ENCODE measurements at places on chromosomes 5 and 9.
A peak's percentile ranks its signal among the peaks of the same experiment; 100 is the strongest.

- peak; percentile 70 for DNase-seq
Measured at GRCh38 chr9:34929506-34930102, 28.5 kb upstream of the PHF24 start.

GRCh38 chr5:102996011-102996575 lies 123.8 kb downstream of the GIN1 start:
- no peak for DNase-seq

DNA sequence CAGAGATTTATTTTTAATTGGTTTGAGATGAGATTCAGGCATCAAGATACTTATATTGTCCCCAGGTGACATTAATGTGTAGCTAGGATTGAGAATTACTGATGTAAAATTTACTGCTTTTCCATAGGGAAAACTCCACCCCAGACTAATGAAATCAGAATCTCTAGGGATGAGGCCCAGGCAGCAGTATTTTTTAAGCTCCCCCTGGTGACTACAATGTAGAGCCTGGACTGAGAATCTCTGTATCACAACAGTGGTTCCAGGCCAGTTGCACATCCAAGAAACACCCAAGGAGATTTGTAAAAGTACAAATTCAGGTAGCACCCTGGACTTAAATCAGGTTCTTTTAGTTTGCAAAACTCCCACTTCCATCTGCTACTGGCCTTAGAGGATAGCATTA lies 185.7 kb downstream of the MARCHF11 start:
- DNase-seq, result no peak

DNA sequence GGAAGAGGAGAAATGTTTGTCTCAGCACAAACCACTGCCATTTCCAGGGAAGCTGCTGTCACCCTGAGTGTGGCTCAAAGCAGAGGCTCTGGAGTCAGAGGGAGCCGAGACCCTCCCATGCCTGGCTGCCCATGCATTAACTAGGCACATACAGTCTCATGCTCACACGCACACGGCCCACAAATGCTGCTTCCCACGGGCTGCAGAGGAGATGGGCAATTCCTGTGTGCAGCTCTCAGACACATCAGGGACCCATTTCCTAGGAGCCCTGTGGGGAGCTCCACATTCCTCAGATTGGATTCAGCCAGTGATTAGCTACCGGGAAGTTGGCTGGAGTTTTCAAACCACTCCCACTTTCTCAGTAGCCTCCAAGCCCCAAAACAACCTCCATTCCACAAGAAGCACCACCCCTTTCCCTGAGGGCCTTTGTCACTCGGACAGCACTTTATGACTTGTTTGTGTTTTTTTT lies 9.1 kb upstream of the PTGES start:
- DNase-seq, result no peak

DNA sequence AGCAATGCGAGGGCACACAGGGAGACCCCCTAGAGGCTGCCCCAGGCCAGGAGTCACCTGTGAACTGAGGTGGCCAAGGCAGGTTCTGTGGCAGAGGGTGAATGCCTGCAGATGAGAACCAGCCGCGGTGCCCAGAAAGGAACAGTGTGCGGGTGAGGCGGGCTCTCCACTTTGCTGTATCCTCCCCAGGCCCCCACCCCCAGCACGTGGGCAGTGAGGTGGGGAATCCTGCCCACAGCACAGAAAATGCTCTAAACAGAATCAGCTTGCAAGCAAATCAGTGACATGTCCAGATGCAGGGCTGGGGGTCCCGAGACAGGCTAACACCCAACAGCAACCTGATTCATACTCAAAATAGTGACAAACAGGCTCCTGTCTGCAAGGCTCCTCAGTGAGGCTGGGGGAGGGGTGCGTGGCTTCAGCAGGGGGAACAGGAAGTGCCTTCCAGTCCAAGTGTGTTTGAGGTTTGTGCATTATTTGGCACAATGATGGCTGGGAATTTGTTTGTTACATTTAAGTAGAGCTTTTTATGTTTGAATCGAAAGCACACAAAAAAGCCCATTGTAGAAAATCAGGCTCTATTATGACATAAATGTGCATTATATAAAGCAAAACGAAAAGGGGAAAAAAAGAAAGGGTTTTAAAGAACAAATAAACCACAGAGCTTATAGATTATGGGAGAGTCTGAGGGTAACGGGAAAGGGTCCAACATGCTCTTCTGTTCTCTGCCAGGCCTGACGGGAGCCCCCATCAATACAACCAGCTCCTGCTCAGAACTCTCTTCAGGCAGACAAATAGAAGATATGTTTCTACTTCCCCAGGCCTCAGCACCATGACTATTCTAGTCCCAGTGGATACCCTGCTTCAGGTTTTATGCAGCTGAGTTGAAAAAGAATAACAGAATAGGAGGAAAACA lies 201.3 kb downstream of the HSD17B3 start:
- DNase-seq, result peak; percentile 1

GRCh38 chr9:95649801-95650213 lies 133.0 kb upstream of the PTCH1 start:
- no peak for DNase-seq

GRCh38 chr5:172133359-172134029 lies 54.5 kb downstream of the STK10 start:
- DNase-seq, result no peak

GRCh38 chr9:91042024-91042423 lies 240.4 kb downstream of the SYK start:
- DNase-seq, result no peak

DNA sequence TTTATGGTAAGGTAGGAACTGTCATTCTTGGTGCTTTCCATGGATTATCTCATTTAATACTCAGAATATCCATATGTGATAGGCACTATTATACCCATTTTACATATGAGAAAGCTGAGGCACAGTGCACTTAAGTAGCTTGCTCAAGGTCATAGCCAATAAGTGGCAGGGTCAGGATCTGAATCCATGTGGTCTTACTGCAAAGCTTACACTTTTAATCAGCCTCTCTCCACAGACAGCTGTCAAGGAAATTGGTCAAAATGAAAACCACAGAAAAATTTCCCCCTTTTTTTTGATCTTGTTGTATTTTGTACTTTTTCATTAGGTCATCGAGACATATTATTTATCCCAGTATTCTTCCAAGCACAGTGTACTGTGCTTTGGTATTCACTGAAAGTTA lies 78.5 kb downstream of the ERCC6L2 start:
- no peak for DNase-seq

DNA sequence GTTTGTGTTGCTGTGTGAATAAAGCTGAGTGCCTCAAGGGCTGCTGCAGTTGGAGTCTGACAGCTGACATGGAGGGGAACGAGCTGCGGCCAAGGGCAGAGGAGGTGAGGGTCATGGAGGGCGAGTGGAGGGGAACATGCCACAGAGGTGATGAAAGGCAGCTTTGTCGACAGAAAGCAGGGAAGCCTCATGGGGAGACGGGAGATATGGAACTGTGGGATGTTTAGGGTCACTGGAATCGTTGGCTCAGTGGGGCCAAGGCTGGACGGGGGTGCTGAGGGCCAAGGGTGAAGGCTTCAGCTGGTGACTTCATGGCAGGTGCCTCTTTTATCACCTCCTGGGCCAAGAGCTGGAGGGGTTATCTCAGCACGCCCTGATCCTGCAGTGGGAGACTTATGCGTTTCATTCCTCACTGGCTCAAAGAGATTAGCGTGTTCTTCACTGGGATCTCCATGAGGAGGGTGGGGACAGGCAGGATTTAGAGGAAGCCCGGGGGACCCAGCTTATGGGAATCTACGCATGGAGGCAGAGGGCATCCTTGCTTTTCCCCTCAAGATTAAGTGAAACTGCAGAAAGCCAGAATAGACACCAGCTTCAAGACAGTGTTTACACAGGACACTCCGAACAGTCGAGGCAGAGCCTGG lies 42.2 kb downstream of the FAM240B start:
- DNase-seq, result no peak

GRCh38 chr9:12604164-12604821 lies 88.9 kb upstream of the TYRP1 start:
- DNase-seq, result no peak

- DNase-seq, result no peak
Measured at GRCh38 chr9:22237497-22238363, 208.9 kb upstream of the DMRTA1 start.

DNA sequence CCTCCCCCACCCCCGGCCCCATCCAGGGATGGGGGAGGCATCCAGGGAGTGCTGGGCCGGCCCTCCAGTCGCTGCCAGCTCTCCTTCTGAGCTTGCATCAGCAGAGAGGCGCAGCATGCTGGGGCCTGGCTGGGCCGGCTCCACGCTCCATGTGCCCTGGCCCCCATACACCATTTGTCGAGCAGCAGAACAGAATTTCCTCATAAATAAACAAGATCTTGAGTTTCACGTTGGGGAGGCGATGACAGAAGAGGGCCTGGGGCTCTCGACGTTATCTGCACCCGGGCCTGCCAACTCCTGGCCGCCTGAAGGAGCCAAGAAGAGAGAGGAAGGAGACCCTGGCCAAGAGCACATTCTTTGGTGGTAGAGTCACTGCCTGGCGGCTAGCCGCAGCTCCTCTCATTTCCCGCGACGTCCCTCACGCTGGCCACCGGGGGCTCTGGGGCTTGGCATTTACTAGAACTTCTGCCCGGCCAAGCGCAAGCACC lies 177.0 kb downstream of the FGF18 start:
- no peak for DNase-seq

- DNase-seq, result peak; percentile 71
Measured at GRCh38 chr9:95504053-95504963, 12.5 kb downstream of the PTCH1 start.

DNA sequence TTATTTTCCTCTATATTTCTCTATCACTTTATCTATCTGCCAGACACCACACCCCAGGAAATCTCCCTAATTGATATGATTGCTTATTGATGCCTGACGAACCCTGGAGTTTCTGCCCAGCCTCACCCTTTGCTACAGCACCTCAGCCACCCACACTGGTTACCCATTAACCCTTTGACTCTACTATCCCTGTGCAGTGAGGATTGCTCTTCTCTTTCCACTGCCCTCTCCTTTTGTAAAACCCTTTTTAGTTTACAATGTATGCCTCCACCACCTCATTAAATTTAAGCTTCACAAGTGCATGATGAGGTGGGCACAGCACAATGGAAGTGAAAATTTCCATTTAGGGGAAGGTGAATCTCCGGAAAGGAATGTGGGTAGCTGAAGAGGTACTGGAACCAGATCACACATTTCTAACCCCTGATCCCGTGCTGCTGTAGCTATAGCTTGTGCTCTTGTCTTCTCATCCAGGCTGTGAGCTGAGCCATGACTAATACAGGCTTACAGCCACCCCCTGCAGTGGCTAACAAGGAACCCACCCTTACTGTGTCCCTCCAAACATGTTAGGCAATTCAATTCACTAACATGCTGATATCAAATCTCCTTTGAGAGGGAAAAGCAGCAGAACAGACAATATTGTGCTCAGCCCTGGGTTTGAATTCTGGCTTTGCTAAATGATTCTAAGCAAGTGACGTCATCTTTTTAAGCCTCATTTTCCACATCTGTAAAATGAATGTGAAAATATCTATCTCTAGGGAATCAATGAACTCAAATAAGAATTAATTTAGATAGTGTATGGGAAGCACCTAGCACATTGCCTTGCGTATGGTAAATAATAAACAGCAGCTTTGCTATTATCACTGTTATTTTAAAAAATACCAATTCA lies 186.9 kb upstream of the TRIM32 start:
- no peak for DNase-seq

- DNase-seq, result no peak
Measured at GRCh38 chr9:22649384-22649783, 202.8 kb downstream of the DMRTA1 start.

DNA sequence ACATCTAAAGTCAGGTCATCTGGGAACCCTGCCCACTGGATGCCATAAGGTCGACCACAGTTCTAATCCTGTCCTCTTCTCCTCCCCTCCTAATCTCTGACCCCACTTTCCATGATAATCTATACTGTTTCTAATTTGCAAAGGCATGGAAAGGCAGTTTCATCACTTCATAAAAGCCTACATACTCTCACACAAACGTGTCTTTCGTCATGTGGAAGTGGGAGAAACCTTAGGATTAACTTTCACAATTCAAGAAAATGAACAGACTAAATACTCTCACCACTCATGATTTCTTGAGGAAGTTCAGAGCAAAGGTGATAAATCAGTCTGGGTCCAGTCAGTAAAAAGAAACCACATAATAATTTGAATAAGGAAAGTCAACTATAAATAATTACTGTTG lies 5.5 kb downstream of the FANCC start:
- DNase-seq, result no peak

- DNase-seq, result no peak
Measured at GRCh38 chr5:166562246-166562645, 1729.2 kb upstream of the WWC1 start.

DNA sequence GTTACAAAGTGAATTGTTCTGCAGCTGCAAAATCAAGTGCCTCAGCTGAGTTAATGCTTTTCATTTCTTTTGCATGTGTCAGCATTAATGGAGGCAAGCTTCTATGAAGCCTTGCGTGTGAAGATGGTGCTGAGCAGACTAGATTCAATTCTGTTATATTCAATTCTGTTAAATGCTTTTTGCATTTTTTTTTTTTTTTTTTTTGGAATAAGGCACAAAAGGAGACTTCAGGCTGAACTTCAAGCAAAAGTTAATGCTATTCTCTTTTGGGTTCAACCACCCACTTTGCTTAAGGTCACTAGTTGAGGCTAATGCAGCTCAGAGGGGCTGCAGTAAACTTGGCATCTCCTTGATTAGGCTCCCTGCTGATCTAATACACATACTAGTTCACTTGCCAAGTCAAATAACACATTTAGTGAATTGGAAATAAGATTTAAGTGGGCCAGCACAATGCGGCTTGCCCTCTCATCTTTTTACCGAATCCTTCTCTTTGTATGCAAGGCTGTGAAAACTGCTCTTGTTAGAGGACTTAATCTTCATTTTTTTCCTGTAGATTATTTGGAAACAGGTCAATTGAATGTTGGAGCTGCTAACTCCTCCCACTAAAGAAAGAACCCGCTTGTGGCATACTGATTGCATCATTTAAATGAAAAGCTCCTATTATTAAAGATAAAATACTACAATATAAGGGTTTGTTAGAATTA lies 1020.2 kb downstream of the NR2F1-AS1 start:
- no peak for DNase-seq

GRCh38 chr5:164532235-164532900 lies 1026.9 kb downstream of the MAT2B start:
- no peak for DNase-seq

GRCh38 chr9:74848153-74848525 lies 39.6 kb downstream of the TRPM6 start:
- DNase-seq, result no peak

GRCh38 chr5:140007311-140007710 lies 35.8 kb downstream of the NRG2 start:
- DNase-seq, result no peak

DNA sequence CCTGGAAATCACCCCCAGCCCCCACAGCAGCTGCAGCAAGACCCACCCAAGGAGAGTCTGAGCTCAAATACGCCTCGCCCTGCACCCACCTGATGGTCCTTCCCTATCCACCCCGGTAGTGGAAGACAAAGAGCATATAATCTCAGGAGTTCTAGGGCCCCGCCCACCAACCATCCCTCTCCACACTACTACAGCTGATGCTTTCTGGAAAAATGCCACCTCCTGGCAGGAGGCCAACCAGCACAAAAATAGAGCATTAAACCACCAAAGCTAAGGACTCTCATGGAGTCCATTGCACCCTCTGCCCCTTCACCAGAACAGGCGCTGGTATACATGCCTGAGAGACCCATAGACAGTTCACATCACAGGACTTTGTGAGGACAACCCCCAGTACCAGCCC lies 22.5 kb upstream of the NIPSNAP3A start:
- DNase-seq, result no peak

GRCh38 chr5:11174591-11174990 lies 413.6 kb upstream of the DAP start:
- DNase-seq, result no peak

GRCh38 chr9:87708986-87709728 lies 16.8 kb upstream of the CTSL start:
- no peak for DNase-seq

All from NAMALWA (cell line).